Stimulated activated CD4-positive, alpha-beta T cell treated with anti-CD3 and anti-CD28 coated beads, Interleukin-1b, Interleukin-23, amount 100 ng/mL, for 24 hours (primary cell): ENCODE measurements at places on chromosomes 11 and 22.

- no peak for DNase-seq
Observed at GRCh38 chr11:104328512-104328907, 164.6 kb upstream of the PDGFD start.

GRCh38 chr11:127042445-127042844, 41.9 kb upstream of the KIRREL3 start:
- no peak for DNase-seq

DNA sequence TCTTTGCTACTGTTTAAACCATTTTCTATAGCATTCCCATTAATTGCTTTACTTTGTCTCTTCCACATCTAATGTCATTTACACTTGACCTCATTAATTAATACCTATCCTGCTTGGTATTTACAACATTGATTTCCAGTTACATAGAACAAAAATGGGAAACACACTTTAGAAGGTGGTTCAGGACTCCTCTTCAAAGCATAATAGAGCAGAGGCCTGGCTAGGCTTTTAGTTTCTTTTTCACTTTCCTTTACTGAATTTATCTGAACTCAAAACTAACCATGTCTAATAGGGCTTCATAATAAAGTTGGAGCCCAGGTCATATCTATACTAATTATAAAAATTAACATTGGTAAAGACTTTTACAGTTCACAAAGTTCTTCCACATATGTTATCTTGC, 648.0 kb upstream of the KIRREL3 start:
- no peak for DNase-seq

DNA sequence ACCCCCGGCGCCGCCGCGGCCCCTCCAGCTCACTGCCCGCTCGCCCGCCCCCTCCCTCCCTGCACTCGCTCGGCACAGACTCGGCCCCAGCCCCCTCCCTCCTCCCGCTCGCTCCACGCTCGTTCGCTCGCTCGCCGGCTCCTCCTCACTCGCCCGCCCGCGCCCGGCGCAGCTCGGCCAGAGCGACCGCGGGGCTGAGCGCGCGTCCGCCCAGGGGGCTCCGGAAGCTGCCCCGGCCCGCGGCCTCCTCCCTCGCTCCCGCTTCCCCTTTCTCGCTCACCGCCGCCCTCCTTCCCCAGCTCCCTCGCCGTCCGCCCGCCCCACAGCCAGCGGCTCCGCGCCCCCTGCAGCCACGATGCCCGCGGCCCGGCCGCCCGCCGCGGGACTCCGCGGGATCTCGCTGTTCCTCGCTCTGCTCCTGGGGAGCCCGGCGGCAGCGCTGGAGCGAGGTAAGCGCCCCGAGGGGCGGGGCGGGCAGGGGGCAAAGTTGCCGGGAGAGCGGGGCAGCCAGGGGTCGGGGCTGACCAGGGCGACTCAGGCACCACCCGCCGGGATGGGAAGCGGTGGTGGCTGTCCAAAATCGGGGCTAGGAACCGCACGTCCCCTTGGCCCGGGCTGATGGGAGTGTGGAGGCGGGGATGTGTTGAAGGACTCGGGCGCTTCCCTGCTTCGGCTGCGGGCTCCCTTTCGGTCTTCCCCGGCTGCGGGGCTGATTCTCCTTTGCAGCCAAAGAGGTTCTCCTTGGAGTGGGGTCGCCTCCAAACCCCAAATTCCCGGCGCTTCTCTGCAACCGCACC, at the start of gene SEZ6L:
TSS of gene SEZ6L (plus strand) at position 148 of the 797 bp plus-strand sequence. CDS start at position 356, 208 bp downstream.
- DNase-seq, result no peak

GRCh38 chr11:103546236-103546635, 437.0 kb downstream of the DYNC2H1 start:
- no peak for DNase-seq

DNA sequence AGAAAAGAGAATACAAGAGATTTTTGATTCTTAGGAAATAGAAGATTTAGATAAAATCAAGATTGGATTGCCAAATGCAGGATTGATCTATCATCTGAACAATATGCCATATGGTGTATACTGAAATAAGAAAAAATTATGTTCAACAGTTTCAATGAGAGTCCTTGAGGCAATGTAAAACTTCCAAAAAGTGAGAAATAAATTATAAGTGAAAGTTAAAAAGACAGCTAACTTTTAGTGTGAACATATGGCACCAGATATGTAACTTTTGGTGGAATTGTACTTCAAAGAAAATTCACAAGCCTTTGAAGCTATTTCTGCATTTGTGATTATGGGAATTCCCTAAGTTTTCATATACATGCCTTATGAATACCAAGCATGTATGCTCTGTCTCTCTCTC, 200.5 kb upstream of the ANO3 start:
- DNase-seq, result no peak

DNA sequence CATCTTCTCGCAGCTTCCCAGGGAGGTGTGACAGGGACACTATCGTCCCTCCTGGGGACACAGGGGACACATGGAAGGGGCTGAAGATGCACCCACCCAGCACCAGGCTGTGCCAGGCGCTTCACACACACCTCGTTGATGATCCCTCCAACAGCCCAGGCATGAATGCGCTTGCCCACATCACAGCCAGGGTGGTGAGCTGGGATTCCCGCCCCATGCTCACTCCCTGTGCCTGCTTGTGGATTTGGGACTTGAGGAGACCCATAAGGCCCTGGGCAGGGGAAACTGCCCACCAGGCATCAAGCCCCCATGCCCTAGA, 57.8 kb downstream of the OTOG start:
- DNase-seq, result no peak

DNA sequence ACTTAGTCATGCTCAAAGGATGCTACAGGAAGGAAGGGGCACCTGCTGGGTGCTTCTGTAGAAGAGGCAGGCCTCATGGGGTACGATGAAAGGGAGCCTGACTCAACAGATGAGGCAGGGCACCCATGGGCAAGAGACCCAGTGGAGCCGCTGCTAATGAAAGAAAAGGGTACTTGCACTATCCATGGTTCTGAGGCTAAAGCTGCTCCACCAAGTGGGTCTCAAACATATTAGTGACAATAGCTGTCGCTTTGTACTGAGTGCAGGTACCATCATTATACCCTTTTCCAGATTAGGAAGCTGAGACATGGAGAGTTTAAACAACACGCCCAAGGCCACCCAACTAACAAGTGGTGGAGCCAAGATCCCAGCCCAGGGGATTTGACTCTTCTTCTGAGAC, 127.5 kb upstream of the SERPIND1 start:
- DNase-seq, result no peak

- DNase-seq, result no peak
Observed at GRCh38 chr11:40183073-40184064, 1276.1 kb downstream of the LRRC4C start.

DNA sequence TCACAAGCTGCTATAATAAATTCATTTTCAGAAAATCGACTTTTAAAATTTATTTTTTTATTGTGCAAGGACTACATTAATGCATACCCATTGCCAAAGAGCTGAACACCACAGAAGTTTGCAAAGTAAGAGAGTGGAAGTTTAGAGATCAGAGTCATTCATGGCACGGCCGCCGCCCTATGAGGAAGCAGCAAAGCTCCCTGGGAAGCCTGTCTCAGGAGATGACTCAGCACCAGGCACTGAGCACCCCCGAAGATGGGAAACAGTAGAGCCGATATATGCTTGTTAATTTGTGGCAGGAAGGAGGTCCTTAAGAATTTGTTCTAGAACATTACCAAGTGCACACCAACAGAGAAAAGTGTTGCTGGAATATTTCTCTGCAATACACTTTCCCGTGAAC, 693.7 kb downstream of the OPCML start:
- DNase-seq, result no peak

GRCh38 chr11:9615031-9615451, 41.6 kb downstream of the WEE1 start:
- no peak for DNase-seq
